CD4-positive, alpha-beta T cell treated with Interleukin-15 for 4 hours (primary cell): ENCODE measurements at places on chromosomes 13 and 19.
A peak's percentile ranks its signal among the peaks of the same experiment; 100 is the strongest.

- no peak for DNase-seq
Measured at GRCh38 chr19:54431255-54431838, 16.1 kb downstream of the TTYH1 start.

DNA sequence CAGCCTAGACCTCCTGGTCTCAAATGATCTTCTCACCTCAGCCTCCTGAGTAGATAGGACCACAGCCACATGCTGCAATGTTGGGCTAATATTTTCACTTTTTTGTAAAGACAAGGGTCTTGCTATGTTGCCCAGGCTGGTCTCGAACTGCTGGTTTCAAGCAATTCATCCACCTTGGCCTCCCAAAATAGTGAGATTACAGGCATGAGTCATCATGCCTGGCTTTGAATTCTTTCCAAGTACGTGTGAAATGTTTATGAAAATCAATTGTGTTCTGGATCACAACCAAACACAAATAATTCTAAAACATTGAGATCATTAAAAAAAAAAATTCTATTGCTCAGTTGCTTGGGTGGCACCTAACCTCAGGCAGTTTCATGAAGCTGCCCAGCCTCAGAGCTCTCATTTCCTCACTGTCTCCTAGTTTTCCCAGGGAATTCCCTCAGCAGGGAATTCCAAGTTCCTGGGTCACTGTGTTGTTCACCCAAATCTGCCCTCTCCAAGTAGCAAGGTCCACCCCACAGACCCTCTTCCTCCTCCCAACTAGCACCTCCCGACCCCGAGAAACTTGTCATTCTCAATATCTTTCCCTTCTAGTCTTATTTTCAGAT is 44.8 kb downstream of the ING1 start:
- no peak for DNase-seq

- DNase-seq, result no peak
Measured at GRCh38 chr19:45069056-45069455, 7.2 kb downstream of the ZNF296 start.

GRCh38 chr13:38381890-38382289 is 32.2 kb downstream of the UFM1 start:
- no peak for DNase-seq

DNA sequence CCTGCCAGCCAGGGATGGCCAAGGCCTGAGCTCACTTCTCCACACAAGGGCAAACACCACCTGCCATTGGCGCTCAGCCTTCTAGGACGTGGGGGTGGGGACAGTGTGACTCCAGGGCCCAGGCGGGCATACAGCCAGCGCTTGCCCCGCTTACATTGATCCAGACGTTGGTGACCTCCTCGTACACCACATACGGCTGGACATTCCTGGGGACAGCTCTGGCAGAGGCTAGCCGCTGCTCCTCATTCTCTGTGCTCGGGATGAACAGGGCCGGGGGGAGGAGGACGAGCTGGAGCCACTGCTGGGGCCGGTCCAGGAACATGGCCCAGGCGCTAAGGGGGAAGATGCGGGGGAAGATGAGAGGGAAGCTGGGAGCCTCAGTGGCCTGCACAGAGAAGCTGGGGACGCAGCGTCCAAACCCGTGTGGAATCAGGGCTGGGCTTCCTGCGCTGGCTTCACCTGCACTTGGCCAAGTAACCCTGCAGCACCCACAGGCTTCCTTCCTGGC is 25.1 kb upstream of the MYDGF start:
- no peak for DNase-seq

GRCh38 chr13:109945206-109945960 is 159.0 kb upstream of the IRS2 start:
- DNase-seq, result no peak

DNA sequence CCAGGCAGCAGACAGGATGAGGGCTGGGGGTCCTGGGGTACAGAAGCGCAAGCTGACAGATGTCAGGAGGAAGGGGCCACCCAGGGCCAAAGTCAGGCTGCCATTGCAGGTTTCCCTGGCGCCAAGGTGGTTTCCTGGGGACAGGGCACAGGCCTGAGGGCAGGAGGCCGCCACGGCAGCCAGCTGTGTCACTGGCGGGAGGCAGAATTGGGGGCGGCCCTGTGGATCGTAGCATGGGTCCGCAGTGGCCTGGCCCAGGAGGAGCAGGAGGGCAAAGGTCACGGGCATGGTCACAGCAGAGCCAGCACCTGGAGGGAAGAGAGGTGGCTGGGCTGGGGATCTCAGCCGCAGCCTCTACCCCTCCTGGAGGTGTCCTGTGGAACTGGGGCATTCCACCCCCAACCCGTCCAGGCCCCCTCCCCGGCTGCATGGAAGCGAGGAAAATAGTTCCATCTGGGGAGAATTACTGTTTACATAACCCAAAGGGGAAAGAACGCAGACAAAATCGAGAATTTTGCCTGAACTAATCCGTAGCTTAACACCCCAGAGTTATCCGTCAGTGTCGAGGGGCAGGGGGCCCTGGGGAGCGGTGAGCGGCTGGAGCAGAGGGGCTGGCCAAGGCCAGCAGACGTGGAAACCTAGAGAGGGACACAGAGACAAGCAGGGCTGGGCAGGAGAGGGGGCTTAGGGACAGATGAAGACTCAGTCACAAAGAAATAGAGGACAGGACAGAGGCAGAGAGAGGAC is 1.9 kb downstream of the NTN5 start:
- no peak for DNase-seq

DNA sequence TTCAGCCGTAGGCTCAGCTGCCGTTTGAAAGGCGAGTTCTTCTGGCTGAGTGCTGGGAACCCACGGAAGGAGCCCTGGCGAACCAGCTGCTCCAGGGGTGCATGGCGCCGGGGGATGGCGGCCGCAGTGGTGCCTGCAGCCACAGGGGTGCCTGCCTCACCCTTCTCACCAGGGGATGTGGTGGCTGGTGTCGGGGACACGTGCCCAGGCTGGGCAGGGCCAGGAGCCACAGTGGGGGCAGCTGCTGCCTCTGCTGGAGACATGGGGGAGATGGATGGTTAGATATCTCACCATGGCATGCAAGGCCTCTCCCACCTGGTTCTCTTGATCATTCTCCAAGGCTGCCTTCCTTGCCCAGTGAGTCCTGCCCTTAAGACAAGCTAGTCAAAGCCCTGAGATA is 17.1 kb downstream of the NUMBL start:
- no peak for DNase-seq

DNA sequence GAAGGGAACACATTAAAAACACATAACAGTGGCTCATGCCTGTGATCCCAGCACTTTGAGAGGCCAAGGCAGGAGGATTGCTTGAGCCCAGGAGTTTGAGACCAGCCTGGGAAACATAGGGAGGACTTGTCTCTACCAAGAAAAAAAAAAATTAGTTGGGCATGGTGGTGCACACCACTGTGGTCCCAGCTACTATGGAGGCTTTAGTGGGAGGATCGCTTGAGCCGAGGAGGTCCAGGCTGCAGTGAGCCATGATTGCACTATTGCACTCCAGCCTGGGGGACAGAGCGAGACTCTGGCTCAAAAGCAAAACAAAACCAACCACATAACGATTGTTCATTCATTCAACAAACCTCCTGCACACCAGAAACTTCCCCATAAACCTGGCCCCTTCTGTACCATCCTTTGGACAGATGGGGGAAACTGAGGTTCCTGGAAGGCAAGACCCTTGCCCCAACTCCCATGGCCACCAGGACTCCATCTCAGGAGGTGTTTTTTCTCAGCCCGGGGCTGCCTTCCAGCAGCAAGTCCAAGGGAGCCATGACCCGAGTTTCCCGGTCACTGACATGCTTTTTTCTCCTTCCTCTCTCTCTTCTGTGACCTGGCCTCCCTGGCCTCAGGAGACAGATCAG is 4.3 kb downstream of the FOSB start:
- DNase-seq, result no peak

- no peak for DNase-seq
Measured at GRCh38 chr19:32717496-32717895, 2.1 kb upstream of the TDRD12 start.

DNA sequence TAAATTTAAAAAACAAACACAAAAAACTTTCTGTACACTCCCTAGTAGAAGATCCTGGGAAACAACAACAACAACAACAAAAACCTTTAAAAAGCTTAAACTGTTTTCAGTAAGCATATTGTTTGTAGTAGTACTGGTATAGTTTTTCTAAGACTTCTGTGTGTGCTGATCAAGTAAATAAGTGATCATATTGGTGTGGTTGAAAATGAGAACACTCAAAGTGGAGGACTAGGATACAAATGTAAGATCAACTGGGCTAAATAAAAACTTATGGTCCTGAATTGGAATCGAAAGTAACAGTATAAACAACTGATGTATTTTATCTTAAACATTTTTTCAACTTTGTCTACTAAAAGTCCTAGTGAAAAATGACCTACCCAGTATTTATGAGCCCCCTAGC is 135.5 kb downstream of the FOXO1 start:
- no peak for DNase-seq

- no peak for DNase-seq
Measured at GRCh38 chr13:100476963-100477362, 111.6 kb downstream of the GGACT start.

GRCh38 chr13:68254151-68254550 is 1024.0 kb upstream of the PCDH9 start:
- no peak for DNase-seq

- no peak for DNase-seq
Measured at GRCh38 chr19:22532388-22533300, 101.5 kb upstream of the ZNF492 start.

DNA sequence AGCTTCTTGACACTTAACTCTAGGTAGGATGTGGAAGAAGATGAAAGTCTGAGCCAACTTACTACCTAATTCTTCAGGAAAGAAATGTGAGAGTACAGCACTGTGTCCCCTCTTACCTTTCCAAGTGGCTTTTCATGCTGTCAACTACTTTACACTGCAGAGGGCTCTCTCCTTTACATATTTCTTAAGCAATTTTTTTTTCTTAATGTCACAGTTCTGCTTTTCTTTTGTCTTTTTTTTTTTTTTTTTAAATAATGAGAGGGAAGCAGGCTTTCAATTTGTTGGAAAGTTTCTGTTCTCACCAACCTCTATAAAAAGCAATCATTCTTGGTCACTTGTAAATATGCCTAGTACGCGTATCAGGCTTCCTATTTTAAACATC is 212.7 kb upstream of the MIR17HG start:
- no peak for DNase-seq

- DNase-seq, result peak; percentile 74
Measured at GRCh38 chr19:47863514-47863936, 4.5 kb downstream of the TPRX2 start.

DNA sequence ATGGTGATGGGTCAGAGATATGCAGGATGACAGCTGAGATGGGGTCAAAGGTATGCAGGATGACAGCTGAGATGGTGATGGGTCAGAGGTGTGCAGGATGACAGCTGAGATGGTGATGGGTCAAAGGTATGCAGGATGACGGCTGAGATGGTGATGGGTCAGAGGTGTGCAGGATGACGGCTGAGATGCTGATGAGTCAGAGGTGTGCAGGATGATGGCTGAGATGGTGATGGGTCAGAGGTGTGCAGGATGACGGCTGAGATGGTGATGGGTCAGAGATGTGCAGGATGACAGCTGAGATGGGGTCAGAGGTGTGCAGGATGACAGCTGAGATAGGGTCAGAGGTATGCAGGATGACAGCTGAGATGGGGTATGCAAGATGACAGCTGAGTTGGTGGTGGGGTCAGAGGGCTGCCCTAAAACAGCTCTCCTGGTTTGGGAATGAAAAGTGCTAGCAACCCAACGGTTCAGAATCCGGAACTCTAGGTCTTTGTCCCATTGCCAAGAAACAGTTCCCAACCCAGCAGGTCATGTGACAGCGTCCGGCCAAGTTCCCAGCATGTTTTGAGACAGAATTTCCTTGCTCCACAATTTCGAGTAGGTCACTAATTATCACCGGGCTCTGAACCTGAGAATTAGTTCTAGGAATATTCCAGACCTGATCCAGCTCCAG is 3.2 kb downstream of the SELENOW start:
- DNase-seq, result no peak

DNA sequence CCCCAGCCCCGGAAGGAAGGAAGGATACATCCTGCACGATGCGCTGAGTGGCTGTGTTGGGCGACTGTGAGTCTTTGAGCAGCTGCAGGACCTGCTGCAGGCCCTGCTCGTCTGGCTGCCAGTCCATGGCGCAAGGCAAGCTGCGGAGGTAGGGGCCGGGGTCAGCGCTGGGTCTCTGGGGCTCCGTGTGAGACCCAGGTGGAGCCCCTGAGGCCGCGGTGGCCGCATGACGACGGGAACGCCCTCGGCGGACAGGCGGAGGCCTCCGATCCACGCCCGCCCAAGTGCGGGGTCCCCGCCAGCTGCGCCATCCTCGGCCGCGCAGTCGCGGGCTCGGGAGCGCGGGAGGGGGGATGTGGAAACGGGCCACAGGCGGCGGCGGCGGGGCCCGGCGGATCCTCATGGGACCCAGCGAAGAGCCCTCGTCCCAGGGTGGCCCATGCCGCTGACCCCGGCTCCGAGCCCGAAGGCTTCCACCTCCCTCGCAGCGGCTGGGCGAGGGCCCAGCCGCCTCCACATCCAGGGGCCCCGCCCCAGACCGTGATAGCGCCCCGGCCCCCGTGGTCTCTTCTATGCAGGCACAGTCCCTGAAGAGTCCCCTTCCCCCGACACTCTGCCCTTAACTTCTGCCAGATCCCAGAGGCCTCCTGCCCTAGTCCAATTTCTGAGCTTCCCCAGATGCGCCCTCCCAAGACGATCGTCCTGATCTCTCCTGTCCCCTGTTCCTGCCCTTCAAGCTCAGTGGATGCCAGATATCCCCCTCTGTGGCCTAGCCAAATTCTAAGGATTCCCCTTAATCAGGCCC is 2.7 kb downstream of the TNPO2 start:
- DNase-seq, result no peak

DNA sequence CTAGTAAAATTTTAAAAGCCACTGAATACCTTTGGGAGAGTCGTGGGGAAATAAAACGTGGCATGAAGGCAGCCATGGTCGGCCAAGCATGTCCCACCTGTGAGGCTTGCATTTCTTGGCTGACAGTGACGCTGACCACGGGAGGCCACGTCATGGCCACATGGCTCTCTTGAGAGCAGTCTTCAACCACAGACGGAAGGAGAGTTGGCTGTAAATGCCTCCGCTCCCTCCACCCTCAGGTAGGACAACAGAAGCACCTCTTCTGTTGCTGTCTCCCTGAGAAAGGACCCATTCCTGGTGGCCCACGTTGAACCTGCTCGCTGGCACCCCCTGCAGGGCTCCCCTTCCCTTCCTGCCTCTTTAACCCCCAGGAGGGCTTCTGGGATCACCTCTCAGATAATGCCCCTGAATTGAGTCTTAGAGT is 10.6 kb upstream of the LRRC25 start:
- no peak for DNase-seq

DNA sequence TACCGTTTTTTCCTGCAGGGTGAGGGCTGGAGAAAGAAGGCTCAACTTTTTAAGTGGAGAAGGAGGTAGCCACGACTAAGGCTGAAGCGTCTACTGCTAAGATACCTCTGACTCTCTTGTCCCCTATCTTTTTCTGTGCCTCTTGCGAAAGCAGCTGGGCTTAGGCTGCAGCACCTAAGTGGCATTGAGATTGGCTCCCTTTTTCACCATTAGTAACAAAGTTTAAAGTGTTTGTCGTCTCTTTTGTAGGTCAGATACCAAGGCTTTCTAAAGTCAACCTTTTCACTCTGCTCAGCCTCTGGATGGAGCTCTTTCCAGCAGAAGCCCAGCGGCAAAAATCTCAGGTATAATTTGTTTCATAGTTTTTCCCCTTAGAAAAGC is 887 bp downstream of the CDADC1 start:
- no peak for DNase-seq

GRCh38 chr13:45439008-45439407 is 20.8 kb upstream of the SLC25A30 start:
- DNase-seq, result no peak

- no peak for DNase-seq
Measured at GRCh38 chr19:5358173-5358800, 17.7 kb upstream of the PTPRS start.
